ENCODE measurements at places on chromosomes 2 and 18.

DNA sequence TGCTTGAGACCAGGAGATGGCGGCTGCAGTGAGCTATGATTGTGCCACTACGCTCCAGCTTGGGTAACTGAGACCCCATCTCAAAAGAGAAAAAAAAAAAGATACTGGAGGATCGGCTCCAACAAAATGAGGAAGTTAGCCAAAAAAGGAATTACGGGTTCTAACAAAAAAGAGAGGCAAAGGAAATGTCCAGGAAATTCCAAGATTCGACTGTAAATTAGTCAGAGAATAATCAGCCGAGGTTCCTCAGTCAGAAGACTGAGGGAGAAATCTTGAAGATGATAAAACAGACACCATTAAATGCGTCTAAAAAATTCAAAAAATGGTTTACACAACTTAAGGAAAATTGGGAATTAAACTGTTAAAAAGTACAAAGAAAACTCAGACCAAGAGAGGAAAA lies 89.5 kb downstream of the AAK1 start:
- no peak for DNase-seq

- no peak for DNase-seq
These were observed 335.2 kb downstream of the GBX2 start for GRCh38 chr2:235832941-235833340.

DNA sequence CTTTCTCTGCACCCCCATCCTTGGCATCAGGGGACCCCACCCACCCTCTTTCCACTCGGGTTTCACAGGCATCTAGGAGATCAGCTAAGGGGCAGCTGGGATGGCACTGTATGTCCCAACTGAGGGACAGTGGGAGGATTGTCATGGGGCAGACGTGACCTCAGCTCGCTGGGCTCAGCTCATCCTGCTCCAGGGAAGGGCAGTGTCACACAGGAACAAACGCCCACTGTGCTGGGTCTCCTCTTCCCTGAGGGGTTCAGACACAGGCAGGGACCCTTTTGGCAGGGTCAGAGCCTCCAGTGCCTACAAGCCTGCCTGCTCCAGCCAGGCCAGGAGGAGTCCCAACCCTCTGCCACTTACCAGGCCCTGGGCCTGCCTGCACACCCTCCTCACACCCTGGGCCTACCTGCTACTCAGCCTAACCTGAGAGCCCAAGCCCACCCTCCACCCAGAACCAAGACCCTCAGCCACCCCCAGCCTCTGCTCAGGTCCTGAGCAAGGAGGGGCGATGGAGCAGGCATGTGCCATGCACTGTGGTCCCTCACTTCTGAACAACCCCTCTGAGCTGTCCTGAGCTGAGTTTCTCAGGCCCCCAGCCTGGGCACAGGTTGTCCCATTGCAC lies 68.2 kb downstream of the HS1BP3 start:
- DNase-seq = no peak

DNA sequence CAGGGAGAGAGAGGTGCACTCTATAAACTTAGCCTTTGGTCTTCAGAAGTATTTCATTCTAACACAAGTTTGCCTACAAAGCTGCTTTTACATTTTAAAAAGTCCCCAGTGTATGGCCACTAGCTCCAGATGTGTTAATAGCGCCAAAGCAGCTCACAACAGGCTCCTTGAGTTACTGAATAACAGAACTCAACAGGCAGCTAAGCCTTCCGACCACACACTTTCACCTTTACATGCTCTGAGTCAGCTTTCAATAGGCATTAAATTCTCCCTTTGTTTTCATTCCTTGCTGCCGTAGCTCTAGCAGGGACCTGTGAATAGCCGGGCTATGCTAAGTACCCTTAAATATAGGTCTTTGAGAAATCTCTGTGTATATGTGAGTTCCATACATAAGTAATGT lies 262.8 kb upstream of the PARD3B start:
- no peak for DNase-seq

DNA sequence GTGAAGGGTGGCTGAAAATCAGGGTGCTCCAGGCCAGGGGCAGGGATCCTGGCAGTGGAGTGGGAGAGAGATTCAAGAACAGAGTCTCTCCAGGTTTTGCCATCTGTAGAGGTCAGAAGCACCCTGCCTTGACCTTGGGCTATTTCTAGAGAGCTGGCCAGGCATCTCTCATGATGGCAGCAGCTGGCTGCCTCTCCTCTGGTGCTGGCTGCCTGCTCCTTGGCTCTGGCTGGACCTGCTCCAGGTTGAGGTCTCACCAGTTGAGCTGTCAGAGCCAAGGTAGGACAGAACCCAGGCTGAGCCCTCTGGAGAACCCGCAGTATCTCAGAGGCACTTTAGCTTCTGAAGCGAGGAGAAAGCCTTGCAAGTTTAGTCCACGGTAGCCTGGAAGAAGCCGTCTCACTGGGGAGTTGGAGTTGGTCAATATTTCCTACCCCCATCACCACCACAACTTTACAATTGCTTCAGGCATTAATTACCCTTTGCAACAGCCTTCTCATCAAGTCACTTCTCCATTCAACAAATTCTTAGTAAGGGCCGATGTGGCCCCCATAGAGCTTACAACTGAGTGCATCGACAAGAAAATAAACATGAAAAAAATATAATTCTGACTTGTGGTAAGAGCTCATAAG lies 25.6 kb downstream of the GNLY start:
- DNase-seq = no peak

DNA sequence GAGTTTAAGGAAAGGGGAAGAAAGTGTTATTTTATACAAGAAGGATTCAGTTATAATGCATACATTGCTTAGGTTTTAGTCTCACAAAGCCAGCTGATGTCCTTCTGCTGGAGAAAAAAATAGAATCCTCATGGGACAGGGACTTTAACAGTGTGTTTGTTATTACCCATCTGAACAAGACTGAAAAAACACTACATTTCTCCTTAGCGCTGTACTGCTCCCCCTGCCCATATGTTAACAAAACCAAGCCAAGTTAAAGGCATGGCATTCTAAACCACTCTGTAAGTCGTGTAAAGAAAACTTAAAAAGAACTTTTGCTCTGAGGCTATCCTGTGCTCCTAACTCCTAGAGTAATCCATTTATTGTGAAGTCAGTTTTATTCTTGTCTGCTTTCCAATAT lies 102.6 kb upstream of the NYAP2 start:
- DNase-seq = no peak

GRCh38 chr2:9941996-9942390 lies 9.5 kb upstream of the GRHL1 start:
- DNase-seq = no peak

- DNase-seq = no peak
These were observed 185.4 kb upstream of the OSR1 start for GRCh38 chr2:19543663-19544383.

DNA sequence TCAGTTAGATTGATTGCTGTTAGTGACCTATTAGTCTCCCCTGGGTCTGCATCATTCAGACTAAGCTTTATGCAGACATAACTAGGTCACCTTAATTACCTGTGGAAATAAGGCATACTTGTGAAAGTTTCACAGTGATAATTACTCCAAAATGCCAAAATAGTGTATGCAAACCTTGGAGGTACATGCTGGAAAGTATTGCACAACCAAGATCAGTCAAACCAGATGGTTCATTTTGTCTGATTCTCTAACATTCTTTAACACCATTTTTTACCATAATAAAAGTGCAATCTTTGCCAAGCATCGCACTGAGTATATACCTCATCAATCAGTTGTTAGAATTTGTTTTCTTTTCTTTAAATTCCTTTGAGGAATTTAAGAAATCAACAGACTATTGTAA lies 186.3 kb upstream of the TMEFF2 start:
- DNase-seq = no peak

GRCh38 chr2:192228685-192229084 lies 34.0 kb upstream of the TMEFF2 start:
- DNase-seq = no peak

Measured in CD4-positive, alpha-beta T cell treated with Interleukin-17A for 1 hour (primary cell).